H54 (cell line): ENCODE measurements at places on chromosomes 2 and 18.

DNA sequence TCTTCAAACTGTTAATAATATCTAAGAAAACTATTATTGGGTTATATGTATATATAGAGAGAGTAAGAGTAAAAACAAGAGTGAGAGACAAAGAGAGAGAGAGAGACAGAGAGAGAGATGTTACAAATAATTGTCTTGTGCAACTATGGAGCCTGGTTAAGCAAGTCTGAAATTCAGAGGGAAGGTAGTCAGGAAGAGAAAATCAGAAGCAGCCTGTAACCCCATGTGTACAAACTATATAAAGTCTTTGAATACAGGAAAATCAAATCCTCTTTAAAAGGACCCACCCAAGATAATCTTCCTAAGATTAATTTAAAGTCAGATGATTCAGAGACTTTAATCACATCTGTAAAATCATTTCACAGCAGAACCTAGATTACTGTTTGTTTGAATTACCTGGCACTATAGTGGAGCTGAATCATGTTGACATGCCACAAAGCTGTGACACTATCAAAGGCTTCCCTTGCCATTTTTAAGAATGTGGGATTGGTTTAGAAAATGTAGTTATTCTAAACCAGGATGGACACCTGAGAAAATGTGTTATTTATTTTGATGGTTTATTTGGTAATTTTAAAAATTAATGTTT, 301.7 kb upstream of the FSIP2 start:
- DNase-seq = no peak

DNA sequence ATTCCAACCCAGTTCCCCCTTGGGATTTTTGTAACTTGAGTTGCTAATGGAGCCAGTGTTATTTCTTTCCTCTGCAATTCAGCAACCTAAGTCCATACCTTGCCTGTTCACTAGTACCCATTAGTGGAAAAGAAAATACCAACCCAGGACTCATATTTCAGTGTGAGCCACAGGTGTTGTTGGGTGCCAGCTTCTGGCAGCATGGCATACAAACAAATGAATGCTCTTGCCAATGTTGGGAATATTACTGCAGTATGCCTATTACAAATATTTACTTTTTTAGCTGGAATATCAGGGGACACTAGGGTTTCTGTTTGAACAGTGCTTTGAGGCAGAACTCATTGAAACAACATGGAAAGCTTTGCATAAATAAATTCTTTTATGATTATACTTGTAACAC, 130.2 kb downstream of the NCKAP5 start:
- DNase-seq = no peak

DNA sequence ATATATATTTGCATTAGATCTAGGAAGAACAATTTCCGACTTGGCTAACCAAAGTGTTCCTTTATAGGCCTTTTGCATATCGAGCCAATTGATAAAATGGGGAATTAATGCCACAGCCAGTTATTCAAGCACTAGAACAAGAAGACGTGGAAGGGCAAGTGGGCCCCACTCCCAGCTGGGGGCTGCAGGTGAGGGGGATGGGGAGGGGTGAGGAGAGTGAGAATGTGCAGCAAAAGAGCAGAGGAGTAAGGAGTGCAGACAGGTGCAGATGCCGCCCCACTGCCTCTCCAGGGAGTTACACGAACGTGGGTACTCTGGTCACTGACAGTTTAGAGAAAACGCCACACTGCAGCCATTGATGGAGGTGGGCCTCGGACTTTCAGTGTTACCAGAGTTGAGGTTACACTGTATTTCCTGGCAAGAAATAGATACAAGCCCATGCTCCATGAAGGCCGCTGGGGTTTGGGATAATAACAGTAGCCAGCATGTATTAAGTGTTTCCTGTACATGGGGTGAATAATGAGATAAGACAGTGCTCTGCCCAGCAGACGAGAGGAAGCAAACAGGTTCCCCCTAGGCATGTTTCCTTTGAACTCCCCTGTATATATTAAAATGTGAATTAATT, 40.9 kb downstream of the GORASP2 start:
- DNase-seq = no peak

DNA sequence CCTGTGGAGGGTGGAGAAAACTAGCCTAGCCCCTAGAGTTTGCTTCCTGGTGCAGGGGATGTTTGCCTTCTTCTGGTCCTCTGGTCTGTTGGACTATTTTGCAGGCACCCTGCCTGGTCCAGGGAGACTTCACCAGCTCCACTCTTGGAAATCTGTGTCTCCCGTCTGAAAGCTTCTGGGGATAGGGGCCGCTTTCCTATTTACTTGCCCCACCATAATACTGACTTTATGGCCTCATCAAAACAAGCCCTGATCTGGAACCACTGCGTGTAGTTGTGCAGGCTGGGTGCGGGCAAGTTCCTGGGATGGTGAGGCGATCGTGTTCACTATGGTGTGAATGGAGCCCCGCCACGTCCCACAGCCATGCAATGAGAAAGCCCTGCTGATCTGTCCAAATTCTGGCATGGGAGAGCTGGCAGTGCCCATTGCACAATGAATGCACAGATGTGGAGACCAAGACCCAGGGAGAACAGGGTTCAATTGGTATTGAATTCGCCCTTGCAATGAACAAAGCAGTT, 74.3 kb downstream of the DDX1 start:
- no peak for DNase-seq

GRCh38 chr2:129281791-129282530, 697.5 kb upstream of the RAB6C start:
- DNase-seq = no peak

- DNase-seq = no peak
Measured at GRCh38 chr2:96336104-96336775, 674 bp downstream of the NCAPH start.

- no peak for DNase-seq
Measured at GRCh38 chr2:85807756-85808155, 54.0 kb downstream of the ATOH8 start.

DNA sequence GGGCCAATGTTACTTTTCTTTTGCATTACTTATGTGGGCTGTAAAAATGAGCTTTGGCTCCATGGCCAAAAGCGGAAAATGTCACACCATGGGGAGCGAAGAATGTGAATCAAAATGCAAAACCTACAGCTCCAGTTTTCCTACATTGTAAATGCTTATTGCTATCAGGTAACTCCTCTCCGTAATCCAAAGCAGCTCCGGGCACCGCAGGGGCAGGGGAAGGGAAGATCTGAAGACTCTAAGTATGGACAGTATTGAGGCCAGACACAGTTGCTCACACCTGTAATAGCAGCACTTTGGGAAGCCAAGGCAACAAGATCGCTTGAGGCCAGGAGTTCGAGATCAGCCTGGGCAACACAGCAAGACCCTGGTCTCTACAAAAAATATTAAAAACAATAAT, 7.1 kb upstream of the AGFG1 start:
- no peak for DNase-seq

DNA sequence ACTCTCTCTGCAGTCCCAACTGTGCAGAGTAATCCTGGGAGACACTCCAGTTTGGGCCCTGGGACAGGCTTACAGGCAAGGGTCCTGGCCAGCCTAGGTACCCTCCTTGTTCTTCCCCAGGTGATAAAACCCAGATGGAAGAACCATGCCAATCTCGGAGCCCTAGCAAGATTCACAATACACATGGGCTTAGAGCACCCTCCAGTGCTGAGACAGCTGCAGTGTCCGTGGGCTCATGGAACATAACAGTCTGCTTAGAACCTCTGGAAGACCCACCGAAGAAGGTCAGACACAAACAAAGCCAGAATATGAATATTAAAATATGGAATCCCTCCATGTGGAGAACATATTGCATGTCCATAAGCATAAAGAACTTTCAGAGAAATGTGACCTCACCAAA, 568.1 kb downstream of the KCNJ3 start:
- no peak for DNase-seq

DNA sequence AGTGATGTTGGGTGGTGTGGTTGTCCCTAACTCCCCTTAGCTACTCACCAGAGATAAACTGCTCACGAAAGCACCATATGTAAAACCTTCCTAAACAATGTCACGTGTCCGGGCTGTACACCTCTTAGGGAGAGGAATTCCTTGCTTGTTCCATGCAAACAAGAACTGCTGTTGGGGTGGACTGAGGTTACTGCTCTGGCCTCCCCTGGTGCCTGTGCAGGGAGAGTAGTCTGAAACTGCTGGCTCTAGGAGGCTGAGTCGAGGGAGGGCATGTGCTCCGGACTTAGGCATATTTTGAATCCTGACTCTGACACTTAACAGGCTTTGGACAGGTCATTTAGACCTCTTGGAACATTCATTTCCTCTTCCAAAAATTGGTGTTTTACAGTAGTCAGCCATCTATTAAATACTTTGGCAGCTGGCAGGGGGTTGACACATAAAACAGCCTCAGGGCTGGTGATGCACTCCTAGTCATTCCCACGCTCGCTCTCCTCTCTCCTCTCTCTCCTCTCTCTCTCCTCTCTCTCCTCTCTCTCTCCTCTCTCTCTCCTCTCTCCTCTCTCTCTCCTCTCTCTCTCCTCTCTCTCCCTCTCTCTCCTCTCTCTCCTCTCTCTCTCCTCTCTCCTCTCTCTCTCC, 10.6 kb downstream of the THNSL2 start:
- no peak for DNase-seq

DNA sequence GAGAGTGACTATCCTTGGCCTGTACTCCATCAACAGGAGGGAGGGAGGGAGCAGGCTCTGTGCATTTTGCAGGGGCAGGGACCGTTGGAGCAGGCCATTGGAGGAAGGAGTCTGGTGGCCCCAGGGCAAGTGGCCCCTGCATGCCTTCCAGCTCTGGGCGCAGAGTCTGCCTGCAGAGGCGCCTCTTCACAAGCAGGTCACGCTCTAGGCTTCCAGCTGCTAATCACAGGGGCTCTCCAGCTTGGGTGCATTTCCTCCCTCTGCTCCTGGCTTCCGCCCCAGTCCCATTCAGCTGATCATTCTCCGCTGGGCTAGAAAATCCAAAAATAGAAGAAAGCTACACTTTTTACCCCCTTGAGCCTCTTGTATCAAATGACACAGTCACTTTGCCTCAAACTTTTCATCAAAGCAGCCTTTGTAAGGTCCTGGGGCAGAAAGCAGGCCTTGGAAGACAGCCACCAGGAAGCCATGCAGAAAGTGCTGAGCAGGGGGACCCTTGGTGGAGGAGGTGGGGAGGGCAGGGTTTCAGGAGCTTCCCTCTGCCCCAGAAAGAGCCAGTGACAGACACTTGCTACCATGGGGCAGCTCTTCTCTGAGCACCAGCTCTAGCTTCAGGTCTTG, 11.3 kb downstream of the TMEM247 start:
- DNase-seq = no peak

DNA sequence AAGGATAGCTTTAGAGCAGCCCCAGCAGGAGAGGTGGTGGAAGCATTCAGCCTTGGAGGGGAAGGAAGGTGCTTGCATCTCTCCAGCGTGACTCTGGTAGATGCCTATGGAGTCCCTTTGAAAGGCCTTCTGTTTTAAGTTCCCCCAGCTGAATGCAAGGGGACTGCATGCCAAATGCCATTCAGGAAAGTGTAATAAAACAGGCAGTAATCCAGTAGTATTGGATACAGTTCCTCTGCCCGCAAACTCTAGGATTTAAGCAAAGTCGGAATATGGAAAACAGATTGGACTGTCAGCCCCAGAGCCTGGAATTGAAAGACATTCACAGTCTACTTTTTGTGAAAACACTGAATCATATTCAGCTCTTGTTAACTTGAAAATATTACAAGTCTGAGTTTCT, 125.2 kb upstream of the GAREM1 start:
- DNase-seq = no peak

DNA sequence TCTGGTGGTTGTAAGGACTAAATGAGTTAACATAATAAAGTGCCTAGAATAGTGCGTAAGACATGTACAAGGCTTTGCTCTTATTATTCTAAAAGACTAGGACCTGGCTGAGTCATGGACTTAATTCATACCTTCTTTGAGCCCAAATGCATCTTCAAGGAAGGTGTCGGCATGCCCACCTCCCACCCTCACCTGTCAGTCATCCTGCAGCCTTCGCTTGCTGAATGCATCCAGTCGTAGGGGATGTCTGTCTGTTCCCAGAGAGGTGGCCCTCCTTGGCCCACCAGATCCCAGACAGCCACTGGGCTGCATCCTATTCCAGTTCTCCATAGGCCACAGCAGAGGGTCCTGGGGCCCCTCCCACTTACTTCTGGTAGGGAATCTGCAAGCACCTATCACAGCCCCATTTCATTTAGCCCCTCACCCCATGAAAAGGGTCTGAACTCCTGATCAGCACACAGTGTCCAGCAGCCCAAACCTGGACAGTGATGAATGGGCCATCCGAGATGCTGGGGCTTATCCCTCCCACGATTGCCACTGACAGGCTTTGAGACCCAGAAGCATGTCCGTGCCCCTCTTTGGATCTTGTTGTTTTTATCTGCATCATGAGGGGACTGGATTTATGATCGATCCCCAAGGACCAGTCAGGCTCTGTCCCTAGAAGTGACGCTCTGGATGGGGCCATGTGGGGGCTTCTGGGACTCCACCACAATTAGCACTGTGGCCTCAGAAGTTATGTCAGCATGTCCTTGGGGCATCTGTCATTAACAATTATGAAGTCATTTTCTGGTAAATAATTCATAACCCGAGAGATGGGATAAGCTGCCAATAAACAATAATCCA, 101.1 kb downstream of the KLHL29 start:
- DNase-seq = no peak

DNA sequence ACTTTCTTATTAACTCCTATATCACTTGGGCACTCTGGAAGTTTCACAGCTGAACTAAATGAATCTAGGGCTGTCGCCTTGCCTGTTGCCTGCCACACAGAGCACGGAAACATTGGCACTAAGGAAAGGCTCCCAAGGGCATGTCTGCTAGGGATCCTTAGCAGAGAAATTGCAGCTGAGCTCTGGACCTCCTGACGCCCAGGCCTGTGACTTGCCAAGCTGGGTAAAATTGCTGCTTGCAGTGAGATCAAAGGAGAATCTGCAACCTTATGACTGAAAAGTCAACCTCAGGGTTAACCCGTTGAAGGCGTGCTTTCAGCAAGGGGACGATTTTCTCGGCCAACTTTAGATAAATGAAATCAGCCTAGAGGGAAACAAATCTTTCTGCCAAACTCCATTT, 189.8 kb downstream of the NCK2 start:
- DNase-seq = no peak

DNA sequence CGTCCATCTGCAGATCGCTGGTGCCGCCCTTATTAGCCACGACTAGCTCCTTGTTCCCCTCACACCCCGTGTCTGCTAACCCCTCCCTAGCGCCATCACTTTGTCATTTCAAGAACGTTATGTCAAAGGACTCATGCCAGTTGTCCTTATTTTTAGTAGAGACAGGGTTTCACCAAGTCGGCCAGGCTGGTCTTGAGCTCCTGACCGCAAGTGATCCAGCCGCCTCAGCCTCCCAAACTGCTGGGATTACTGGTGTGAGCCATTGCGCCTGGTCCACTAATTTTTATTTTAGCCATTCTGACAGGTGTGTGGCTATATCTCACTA, 138.9 kb upstream of the HDAC4 start:
- DNase-seq = no peak

- DNase-seq = no peak
Measured at GRCh38 chr2:126838716-126838985, 60.0 kb upstream of the TEX51 start.

- DNase-seq = no peak
Measured at GRCh38 chr2:71702071-71702970, 249.0 kb downstream of the DYSF start.
